Kasumi-1 (cell line): ENCODE measurements at places on chromosomes 4 and X.
A peak's percentile ranks its signal among the peaks of the same experiment; 100 is the strongest.

DNA sequence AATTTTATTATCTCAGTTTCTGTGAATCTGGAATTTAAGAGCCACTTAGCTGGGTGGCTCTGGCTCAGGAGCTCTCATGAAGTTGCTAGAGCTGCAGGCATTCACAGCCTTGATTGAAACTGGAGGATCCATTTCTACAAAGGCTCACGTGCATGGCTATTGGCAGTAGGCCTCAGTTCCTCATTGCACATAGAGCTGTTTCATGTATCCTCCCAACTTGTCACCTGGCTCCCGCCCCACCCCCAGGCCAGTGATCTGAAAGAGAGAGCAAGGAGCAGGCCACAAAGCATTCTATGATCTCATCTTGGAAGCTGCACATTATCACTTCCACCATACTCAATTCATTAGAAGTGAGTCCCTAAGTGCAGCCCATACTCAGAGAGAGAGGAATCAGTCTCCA lies 18.5 kb upstream of the AP1AR start:
- DNase-seq, result no peak

DNA sequence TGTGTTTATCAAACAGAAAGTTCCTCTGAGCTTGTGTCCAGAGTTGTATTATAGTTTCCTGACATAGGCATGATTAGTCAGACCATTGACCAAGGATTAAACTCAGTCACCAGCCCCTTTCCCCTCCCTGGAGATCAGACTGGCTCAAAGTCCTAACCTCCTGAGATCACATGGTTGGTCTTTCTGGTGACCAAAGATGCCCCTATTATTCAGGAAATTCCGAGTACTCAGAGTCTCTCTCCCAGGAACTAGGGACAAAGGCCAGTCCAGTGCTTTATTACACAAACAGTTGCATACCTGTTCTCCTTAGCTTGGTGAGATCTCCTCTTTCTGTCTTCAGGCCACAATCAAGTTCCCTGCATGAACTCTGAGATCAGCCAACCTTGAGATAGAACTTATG lies 14.5 kb upstream of the ENPP6 start:
- DNase-seq, result no peak

DNA sequence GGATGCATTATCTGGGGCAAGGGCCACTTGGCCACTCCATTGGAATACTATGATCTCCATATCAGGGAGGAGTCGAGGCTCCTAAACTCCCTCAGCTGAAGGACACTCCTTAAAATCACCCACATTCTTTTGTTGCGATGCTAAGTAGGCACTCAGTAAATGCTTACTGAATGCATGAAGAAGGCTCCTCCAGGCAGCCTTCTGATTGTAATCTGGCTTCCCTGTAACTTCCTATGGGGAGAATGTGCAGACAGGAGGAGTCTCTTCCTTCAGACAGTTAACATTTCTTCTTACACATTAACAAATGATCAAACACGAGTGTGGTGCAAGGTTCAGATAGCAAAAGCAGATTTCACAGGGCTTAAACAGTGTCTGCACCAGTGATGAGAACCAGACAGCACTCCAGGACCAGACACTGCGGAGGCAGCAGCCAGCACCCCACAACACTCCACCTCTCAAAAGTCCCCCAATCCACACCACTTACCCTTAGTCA lies 21.4 kb upstream of the USO1 start:
- no peak for DNase-seq

GRCh38 chr4:38743866-38744265 lies 38.9 kb downstream of the TLR10 start:
- DNase-seq, result peak; percentile 55

DNA sequence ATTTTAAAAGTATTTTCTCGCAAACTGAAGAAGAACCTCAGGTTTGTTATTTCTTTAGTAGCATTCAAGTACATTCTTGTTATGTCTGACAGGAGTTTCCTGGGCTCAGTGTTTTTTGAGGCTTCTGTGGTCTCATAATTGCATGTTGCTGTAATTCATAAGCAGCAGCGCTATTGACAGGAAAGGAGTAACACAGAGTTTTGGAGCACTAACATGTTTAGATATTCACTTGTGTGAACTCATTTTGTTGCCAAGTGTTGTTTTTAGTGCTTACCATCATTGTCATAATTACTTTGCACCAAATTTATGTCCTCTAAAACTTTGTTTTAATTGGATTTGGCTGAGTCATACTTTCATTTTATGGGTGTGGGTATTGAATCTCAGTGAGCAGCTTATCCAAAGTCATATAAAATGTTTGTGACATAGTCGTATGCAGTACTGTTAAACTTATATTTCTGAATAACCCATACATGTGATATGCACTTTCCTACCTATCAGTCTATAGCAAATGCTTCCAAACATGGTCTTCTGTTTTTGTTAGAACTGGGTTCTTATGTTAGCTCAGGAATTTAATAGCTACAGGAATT lies 358.7 kb upstream of the CTSO start:
- DNase-seq, result peak; percentile 16

GRCh38 chr4:185020293-185020808 lies 2.1 kb downstream of the HELT start:
- no peak for DNase-seq

- no peak for DNase-seq
These were observed 119.8 kb downstream of the SPCS3 start for GRCh38 chr4:176439611-176440010.

DNA sequence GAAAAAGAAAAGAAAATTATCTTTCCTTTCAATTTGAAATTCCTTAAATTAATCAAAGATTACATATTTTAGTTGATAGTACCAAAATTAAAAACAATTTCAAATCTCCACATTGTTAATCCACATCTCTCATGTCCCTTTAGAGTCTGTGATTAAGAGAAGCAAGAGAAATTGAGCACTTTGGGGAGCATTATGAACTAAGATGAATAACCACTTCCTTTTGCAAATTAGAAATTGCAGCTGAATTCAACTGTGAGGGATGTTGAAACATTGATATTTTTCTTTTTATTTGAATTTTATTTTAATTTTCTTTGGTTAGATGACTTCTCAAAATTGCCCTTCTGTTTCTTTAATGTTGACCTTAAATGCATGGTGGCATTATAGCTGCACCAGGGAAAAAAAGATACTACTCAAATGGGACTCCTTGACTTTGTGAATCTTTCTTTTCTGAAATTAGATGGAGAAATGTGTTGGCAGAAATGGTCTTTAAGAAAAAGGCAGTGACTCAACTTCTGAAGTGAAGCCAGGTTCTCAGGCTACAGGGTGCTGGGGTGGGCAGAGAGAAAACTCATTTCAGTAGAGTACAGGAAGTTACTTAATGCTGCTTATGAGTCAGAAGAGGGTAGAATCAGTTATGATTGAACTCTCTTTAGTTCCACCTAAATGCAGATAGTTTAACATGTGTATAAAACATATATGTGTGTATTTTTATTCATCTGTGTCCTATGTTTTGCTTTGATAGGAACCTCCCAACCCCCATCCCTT lies 92.0 kb upstream of the TNIP3 start:
- DNase-seq, result peak; percentile 94

GRCh38 chrX:52378870-52379269 lies 10.0 kb downstream of the XAGE2 start:
- no peak for DNase-seq

DNA sequence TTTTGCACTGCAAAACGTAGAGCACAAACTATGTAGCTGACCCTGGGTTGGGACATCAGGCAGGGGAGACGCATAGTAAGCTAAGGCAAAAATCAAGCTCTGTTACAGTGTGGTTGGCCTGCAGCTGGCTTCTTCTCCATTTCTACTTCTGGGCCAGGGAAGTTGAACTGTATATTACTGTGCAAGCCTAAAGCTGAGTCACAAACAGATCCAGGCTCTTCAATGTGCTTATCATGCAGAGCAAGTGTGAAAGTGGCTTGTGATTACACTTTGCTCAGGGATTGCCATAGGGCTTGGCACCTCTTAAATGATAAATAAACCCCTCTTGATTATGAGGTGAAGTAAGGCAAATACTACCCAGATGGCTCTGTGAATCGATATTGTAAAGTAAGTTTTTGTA lies 40.5 kb downstream of the CLDN34 start:
- peak; percentile 10 for DNase-seq

- DNase-seq, result no peak
These were observed 33.8 kb upstream of the FGFR3 start for GRCh38 chr4:1759170-1759817.

DNA sequence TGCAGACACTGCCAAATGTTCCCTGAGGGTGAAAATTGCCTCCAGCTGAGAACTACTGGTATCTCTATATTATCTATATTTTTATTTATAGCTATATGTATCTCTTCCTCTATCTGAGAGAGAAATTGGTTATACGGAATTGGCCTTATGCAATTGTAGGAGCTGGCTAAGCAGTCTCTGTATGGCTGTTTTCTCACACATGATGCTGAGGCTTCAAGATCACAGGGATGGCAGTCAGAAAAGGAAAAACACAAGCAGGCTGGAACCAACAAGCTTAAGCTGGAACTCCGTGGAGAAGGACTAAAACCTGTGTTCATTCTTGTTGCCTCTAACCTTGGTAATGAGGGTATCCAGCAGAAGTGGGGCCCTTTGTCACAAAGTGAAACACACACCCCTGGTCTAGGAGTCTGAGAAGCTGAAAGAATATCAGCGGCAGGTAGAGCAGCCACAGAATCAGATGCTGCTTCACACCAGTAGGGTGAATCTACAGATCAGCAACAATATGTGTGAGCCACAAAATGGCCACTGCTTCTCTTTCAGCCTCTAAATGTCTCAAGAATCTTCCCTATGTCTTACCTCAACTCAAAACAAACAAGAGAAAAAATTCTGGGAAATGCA lies 166.5 kb upstream of the PPP1R2C start:
- DNase-seq, result no peak

DNA sequence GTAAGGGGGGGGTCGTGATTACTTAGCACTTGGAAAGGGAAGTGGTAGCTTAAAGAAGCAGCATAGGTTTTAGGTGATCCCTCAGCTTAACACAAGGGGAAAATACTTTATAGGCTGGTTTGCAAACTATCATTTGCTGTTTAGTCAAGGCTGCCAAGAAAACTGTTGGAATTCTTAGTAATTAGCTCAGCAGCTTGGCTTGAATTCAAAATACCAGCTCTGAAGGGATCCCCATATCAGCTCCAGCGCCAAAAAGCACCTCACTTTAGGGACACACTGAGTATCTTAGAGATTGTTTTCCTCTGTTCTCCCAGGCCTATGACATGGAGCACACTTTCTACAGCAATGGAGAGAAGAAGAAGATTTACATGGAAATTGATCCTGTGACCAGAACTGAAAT lies 8.8 kb downstream of the TNMD start:
- no peak for DNase-seq

DNA sequence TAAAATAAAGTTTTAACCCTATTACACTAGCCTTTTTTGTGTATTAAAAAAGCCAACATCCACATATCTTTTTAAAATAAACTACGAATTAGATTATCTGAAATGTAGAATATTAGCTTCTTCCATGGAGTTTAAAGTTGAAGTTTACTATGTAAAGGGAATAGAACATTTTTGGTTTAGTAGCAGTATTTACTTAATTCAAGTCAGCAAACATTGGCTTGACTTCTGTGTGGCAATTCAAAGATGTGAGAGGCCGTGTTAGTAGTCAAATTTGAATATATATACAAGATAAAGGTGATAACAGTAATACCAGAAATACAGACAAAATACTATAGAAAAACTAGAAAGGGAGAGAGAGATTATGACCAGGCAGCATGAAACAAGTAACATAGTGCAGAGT lies 115.1 kb upstream of the IL13RA1 start:
- no peak for DNase-seq

GRCh38 chrX:16445166-16445752 lies 204.7 kb upstream of the S100G start:
- peak; percentile 11 for DNase-seq

- no peak for DNase-seq
These were observed 170.2 kb upstream of the NUDT6 start for GRCh38 chr4:123092586-123092985.

GRCh38 chrX:153366119-153366518 lies 32.2 kb downstream of the ZNF275 start:
- no peak for DNase-seq

DNA sequence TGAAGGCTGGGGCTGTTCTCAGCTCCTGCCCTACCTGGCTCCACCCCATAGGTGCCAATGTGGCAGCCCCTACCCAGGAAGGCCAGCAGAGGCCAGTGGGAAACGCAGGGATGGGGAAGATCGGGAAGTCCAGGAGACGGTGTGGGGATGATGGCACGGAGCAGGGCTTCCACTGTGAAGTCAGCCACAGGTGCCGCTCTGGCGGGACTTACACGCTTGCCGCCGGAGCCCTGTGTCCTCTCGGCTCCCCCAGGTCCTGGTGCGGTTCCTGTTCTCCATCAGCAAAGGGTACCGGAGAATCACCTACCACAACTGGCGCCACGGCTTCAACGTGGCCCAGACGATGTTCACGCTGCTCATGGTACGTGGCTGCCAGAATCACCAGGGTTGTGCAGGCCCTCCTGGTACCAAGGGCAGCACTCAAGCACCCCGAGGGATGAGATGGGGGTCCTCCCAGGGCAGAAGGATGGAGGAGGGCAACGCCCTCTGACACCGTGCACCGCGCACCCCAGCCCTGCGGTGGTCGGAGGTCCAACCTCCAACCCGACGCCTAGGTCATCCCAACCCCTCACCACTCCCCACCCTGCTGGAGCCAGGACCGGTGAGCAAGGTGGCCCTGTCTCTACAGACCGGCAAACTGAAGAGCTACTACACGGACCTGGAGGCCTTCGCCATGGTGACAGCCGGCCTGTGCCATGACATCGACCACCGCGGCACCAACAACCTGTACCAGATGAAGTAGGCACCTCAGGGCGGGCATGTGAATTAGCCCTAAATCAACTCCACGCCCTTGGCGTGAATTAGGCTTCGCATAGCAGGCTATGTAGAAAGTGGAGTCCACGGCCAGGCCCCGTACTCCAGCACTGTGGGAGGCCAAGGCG lies 12.0 kb downstream of the ATP5ME start:
- DNase-seq, result no peak

DNA sequence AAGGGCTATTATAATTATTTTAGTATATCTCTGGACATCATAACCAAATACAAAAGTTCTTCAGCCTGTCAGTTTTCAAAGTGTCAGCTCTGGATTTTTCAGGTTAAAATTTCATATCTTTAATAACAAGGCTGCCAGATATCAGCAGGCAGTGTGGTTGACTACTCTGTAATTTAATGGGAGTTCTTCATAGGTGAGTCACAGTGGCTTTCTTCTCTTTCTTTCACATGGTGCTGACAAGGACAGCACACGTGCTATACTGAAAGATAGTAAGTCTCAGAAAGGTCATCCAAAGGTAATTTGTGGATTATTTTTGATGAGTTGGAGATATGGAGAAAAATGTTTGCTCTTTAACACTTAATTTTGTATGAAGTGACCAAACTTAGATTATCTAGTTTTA lies 43.2 kb downstream of the GALNT7 start:
- no peak for DNase-seq

DNA sequence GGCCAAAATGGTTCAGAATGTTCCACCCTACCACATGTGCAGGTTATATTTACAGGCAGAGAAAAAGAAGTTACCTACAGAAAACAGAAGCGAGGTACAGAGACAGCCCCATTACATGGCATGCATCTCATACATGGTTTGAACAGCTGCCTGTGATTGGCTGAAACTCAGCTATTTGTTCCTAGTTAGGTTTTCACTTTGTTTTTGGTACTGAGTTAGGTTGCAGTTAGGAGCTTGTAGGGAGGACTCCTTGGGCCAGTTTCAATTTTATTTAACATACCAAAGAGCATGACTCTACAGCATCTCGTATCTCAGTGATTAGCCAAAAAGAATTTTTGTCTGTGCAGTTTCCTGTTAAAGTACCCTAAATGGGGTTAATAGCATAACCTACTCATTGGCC lies 392.0 kb downstream of the MAPK10 start:
- no peak for DNase-seq
